ENCODE measurements at places on chromosomes 2 and 18.

DNA sequence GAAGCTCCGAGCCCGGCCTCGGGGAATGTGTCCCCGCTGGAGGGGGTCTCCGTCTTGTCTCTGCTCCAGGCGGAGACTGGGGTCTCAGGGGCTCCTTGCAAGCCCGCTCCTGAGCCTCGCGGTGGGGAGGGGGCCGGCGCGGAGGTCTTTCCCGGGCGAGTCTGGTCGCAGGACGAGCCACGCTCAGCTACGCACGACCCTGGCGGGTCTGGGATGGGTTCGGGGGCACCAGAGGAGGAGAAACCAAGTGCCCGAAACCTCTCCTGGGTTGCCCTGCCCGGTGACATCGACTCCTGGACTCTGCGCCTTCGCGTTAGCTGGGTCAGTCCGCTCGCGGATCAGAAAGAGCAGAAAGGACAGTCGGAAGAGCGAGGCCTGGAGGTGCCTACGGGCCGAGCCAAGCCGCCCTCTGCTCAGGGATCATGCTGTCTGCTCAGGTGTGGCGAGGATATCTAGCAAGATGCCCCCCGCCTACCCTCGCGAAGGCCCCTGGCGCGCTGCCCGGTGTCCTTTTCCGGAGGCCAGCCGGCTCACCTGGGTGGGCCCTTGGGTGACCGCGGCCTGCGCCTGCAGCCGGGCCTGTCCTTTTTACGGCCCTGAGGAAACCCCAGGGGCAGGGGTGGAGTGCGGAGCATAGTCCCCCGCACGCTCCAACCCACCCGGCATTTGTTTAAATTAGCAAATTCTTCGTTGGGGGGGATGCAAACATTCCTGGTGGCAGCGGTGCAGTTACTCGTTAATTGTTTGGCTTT, 58.7 kb downstream of the SNORC start:
- no peak for DNase-seq

- no peak for DNase-seq
Observed at GRCh38 chr2:239322416-239323086, 78.3 kb downstream of the HDAC4 start.

DNA sequence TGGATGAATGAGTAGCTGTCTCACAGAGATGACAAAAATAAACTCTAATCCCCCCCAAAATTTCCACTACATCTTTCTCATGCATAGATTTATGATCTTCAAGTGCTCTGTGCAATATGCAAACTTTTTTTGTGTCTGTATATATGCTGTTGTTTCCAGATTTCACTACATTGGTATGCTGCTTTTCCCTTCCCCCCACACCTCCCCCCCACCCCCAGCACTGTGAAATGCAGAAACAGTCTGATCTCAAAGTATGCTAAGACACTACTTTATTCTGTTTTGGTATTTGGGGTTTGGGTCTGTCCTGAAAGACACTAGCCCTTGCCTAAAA, 524 bp upstream of the KLHL14 start:
- no peak for DNase-seq

DNA sequence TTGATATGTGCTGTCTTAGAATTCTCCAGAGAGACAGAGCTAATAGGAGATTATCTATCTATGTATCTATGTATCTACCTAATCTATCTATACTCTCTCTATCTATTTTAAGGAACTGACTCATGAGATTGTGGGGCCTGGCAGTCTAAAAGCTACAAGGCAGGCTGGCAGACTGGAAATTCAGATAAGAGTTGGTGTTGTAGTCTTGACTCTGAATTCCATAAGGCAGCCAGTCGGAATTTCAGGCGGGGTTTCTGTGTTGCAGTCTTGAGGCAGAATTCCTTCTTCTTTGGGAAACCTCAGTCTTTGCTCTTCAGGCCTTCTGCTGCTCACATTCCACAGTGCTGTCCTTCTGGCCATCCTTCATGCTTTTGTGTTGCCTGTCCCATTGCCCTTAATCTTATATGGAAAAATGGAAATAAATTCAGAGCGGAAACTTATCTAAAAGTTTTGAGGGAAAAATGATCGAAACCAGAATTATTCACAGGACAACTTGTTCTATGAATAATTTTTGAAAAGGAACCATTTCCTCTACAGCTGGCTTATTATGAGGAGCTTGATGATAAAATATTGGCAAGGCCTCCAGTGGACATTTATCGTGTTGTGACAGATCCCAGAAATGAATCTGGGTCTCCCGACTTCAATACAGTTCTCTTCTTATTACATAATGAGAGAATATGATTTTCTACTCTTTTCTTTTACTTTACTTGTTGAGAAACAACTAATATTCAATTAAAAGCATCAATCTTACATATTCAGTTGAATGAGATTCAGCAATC, 10.8 kb downstream of the IL1RL1 start:
- DNase-seq, result no peak

- peak; percentile 19 for DNase-seq
Observed at GRCh38 chr2:218806346-218806978, 24.5 kb downstream of the CYP27A1 start.

DNA sequence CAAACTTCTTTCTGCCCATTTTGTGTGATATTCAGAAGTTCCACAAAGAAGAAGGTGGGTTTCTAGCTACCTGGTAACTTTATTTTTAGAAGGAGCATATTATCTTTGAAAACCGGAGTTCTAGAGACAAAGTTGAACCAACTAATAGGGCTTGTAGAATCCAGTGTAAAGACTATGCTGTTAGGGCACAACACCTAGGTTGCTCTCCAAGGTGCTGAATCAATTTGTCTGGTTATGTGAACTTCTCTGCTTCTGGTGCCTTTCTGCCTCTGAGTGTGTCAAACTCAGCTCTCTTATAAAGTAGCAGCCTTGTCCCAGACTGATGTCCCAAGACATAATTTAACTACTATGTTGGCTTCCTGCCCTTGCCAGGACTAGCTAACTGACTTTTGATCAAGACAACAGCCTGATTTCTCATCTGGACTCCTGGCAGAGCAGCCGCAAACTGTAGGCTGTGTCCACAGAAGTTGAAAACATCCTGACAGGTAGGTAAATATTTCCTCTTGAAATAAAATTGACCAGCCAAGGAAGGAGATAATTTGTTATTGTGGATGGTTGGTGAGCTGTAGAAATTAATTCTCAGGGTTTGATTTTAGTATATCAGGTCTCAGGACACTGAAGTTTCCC, 119.4 kb downstream of the CYRIA start:
- peak; percentile 16 for DNase-seq

DNA sequence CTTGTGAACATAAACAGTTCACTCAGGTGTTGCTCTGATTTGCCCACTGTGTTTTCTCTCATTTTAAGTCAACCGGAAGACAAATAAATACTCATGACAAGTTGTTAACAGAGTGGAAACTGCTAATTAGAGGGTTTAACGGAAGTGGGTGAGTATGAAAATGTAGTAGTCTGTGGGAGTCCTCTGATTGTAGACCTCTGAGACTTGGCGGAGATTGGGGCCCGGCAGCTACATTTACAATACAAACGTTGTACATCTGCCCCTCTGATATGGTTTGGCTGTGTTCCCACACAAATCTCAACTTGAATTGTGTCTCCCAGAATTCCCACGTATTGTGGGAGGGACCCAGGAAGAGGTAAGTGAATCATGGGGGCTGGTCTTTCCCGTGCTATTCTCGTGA, 107.3 kb upstream of the FAM98A start:
- no peak for DNase-seq

GRCh38 chr18:65846107-65846506, 95.3 kb downstream of the CDH7 start:
- no peak for DNase-seq

Data from midbrain (tissue), 1 donor.